ENCODE measurements at places on chromosomes 3 and 15.
A peak's percentile ranks its signal among the peaks of the same experiment; 100 is the strongest.

GRCh38 chr15:100806157-100806556 is 73.5 kb upstream of the ALDH1A3 start:
- no peak for DNase-seq

DNA sequence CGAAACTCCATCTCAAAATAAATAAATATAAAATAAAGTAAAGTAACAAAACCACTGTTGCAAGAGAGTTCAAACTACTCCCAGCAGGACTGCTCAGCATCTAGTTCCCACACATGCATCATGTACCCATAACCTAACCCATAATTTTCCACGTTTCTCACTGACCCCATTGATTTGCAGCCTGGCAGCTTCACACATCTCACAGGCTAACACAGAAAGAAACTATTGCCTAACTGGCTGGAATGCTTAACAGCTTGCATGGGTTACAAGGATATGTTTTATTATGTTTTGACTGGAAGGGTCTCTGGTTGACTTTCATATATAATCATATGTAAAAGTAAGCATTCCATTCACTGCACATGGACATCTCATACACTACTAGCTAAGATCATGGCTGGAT is 55.6 kb upstream of the TBC1D23 start:
- DNase-seq = no peak

GRCh38 chr15:100292010-100292409 is 49.8 kb downstream of the ADAMTS17 start:
- DNase-seq = no peak

- DNase-seq = peak; percentile 33
Measured at GRCh38 chr3:9397906-9398699, 688 bp downstream of the SETD5 start.

GRCh38 chr3:79937567-79937966 is 169.8 kb upstream of the ROBO1 start:
- no peak for DNase-seq

- no peak for DNase-seq
Measured at GRCh38 chr3:134904241-134904771, 109.2 kb downstream of the EPHB1 start.

- no peak for DNase-seq
Measured at GRCh38 chr15:48641416-48641815, 4.1 kb downstream of the FBN1 start.

- DNase-seq = no peak
Measured at GRCh38 chr15:70875001-70875782, 17.0 kb downstream of the THAP10 start.

GRCh38 chr15:43878446-43878845 is 51.6 kb downstream of the WDR76 start:
- no peak for DNase-seq

- DNase-seq = no peak
Measured at GRCh38 chr3:152636651-152637050, 198.3 kb upstream of the P2RY1 start.

DNA sequence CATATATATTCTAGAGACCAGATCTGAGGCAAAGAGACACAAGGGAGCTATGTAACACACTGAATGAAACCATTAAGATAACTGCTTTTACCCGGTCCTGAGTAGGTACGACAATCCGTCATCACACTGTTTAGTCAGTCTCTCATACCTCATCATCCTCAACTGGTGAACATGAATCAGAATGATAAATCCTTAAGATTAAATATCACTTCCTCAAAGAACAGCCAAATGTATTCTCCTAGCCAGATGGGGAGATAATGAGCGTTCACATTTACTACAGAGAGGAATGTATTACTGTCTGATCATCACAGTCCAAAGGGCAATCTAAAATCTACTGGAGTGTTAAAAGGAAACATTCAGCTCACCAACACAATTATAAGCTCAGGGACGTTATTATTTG is 319.4 kb upstream of the STAC start:
- no peak for DNase-seq

- DNase-seq = no peak
Measured at GRCh38 chr15:38535491-38536200, 29.0 kb downstream of the RASGRP1 start.

DNA sequence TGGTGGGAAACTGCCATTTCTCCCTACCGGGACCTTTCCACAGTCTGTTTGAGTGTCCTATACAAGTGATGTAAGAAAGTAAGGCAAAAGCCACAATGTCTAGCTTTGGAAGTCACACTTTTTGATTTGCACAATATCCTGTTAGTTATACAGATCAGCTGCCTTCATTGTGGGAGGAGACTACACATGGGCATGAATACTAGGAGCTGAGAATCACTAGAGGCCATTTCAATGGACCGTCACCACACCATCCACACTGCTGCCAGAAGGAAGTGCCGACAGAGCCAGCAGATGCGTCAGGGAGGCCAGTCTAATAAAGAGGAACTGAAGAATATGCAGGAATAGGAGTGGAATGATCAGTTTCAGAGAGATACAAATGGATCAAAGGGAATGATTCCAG is 65.8 kb downstream of the SCN11A start:
- DNase-seq = no peak

DNA sequence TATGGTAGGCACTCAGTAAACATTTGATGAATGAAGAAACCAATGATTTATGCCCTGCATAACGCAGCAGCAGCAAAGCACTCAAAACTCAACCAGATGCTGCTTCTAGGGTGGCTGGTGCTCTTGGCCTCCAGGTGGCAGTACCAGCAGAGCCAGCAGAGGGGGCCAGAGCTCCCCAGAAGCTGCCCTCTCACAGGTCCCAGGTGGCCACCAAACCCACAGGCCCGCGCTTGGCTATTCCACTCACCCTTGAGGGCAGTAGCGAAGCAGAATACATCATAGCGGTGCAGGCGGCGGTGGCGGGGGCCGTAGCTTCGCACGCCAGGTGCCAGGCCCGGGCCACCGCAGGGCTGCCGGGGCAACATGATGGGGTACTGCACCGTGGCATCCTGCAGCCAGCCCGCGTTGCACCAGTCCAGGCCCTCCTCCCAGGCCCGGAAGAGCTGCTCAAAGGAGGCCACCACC is 16.6 kb downstream of the HAPLN3 start:
- DNase-seq = no peak

DNA sequence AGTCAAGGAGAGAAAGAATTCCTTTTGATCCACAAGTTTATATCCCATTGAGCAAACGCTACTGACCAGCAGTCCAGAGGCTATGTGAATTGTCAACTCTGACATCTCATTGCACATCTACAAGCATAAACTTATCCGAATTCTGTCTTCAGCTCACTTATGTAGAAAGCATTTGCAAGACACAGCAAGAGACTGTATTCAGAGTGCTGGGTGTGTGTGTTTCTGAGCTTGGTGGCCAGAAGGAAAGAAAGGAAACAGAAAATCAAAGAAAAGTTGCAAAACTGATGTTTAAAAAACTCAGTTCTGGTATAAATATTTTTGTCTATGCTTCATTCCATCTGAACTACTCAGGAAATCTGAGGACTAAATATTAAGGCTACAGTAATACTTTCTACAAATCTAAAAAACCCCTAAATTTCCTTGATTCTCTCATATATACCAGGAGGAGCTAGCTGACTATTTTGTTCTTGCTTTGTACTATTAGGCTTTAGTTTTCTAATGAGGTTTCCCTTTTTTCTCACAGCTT is 45.5 kb downstream of the LSAMP start:
- DNase-seq = no peak

GRCh38 chr15:100113351-100114080 is 228.3 kb downstream of the ADAMTS17 start:
- DNase-seq = no peak

DNA sequence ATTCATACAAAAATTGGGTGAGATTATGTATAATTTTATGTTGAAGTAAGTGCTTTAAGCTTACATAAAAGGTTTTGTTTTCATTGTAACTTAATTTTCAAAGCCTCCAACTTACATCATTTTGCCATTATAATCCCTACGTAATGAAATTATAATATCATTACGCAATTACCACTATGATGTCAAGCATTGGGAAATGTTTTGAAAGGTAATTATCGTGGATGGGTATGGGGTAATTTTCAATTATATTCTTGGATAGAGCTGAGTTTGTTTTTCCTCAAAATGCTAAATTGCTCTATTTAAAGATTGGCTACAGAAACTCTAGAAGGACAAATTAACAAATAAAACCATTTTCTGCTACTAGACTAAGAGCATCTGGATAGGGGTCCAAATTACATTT is 80.2 kb upstream of the FAM3D start:
- no peak for DNase-seq

DNA sequence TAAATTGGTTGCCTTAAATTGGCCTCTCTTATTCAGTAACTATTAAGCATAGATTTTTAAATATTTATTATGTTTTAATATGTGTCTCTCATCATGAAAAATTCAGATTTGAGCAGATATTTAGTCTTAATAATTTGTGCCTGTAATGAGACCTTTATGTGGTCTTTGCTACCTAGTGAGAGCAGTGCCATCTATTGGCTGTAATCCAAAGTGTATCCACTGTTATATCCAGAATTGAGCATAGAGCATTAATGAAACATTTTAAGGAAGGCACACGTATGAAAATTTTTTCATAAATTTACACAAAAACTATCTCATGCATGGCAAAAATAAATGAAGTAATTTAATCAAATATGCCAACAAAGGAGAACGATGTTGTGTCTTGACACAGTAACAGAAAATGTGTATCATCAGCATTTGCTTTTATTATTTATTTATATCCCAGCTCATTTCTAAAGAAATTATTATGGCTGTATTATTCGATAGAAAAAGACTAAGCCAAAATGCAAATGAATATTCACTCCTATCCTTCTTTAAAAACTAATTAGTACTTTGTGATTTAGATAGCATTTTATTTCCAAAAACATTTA is 203.5 kb downstream of the RSRC1 start:
- DNase-seq = no peak

DNA sequence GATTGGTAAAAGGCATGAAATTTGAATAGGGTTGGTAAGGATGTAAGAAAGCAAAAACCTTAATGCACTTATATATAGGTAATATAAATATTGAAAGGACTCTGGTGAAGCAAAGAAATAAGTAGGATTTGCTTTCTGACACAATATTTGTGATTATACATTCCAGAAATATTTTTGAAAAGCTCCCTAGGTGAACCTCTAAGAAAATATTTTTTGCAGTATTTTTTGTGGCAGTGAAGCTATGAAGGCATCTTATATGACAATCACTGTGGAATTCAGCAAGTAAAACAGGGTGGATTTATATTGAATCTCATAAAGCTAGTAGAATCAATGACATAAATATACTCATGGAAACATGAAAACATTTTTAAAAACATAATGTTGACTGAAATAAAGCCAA is 119.6 kb upstream of the EPHA3 start:
- no peak for DNase-seq

DNA sequence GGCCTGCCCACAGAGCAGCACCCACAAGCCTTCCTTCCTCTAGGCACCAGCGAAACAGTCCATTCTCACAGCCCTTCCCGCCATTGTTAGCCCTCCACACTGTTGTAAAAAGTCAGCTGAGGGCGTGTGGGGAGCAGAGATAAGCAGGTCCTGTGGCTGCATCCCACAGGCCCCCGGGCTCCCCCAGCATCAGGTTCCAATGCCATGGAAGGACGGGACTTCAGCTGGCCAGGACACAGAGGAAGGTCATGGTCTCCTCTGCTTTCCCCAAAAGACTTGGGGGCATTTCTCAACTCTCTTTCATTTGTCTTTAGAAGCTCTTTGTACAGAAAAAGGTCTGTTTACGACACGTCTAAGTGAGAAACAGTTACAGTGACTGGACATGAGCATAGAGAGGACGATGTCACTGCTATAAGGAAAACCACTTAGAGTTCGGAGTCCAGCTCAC is 85.2 kb upstream of the HERC1 start:
- no peak for DNase-seq

DNA sequence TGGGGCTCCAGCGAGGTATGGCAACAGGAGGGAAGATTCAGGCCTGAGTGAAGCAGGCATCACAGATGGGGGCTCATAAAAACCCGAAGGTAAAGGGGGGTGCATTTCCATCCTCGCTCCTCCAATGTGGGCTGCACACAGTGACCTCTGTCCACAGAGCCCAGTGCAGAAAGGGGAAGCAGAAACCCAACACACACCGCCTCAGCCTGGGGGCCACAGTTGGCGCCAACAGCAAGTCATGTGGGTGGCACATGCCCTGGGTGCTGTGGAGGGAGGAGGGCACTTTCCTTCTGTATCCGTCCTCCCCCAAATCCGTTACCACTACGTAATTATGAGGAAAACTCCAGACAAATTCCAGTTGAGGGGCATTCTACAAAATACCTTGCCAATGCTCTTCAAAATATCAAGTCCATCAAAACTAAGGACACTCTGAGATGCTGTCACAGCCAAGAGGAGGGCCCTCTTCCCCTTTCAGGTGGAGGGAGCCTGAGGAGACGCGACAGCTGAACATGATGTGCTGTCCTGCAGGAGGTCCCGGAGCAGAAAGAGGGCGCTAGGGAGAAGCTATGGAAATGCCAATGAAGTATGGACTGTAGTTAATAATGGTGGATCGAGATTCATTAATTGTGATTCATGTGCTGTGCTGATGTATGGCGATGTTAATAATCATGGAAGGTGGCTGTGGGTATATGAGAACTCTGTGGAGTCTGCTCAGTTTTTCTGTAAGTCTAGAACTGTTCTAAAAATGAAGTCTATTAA is 16.4 kb downstream of the APBA2 start:
- DNase-seq = no peak

GRCh38 chr3:52393131-52393807 is 51.6 kb downstream of the SEMA3G start:
- DNase-seq = no peak

DNA sequence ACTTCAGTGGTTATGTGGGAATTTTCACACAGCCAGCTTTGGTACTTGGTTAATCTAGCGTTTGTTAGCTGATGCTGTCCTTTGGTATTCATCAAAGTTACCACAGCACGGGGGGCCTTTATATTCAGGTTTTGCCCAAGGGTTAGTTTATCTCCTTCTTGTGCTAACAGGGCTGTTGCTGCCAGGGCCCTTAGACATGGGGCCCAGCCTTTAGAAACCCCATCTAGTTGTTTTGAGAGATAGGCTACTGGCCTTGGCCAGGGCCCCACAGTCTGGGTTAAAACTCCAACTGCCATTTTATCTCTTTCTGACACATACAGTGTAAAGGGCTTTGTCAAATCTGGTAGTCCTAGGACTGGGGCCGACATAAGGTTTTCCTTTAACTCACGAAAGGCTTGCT is 7.5 kb upstream of the DNAAF4 start:
- no peak for DNase-seq

- no peak for DNase-seq
Measured at GRCh38 chr3:115418583-115418982, 204.7 kb upstream of the GAP43 start.

DNA sequence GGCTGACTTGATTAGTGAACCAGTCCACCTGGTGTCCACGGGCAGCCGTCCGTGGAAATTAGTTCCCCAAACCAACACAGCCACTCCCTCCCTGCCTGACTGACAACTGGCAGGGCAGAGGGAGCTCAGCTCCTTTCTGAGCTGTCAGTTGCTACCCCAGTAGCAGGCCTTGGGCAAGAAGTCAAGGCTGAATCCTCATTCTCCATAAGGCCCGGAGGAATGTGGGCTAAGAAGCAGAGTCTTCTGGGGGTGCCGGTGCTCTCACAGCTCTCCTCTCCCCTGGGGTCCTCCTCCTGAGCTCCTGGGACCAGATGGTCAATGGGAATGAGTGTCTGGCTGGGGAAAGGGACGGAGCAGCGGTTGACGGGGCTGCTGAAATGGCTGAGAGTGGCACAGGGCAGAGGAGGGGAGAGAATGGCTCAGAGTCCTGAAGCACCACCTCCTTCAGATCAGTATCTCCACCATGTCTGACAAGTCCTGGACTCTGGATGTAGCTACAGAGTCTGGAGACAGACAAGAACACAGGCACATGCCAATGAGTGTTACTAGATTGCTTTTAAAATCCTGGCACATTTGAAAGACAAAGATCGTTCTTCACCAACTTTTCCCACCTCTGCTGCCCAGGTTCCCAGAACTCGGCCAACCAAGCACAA is 16.9 kb downstream of the AMOTL2 start:
- no peak for DNase-seq

GRCh38 chr3:64685331-64685799 is 2.4 kb downstream of the ADAMTS9 start:
- no peak for DNase-seq
